ENCODE measurements at places on chromosomes 11 and 22.

DNA sequence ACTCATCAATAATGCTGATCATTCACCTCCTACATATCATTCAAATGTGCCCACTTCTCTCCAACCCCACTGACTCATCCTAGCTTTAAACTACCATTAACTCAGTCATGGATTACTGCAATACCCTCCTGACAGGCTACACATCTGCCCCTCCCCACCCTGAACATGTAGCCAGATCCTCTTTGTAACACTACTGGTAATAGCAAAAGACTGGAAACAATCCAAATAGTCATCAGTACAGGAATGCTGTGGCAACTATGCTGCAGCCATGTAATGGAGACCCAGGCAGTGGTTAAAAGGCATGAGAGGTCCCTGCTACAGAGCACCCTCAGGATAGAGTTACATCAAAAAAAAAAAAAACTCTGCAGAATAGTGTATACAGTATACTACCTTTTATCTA, 16.6 kb downstream of the SLC43A3 start:
- no peak for DNase-seq

- DNase-seq = no peak
These were observed 605.6 kb downstream of the NTM start for GRCh38 chr11:131976021-131976420.

DNA sequence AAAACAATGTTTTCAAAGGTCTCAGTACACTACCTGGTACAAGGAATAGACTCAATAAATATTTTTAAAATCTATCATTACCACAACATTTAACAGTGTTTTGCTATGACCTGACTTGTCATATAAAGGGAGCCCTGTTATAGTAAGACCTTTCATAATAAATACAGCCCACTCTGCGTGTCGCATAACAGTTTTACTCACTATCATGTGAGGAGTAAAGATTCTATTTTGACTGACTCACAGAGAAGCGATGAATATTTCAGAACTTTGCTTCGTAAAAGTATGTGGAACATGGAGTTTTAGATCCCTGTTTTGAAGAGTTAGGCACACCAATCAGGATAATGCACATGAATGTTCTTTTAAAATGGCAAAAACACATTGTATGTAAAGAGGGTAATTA, 531.2 kb downstream of the KCNA4 start:
- no peak for DNase-seq

DNA sequence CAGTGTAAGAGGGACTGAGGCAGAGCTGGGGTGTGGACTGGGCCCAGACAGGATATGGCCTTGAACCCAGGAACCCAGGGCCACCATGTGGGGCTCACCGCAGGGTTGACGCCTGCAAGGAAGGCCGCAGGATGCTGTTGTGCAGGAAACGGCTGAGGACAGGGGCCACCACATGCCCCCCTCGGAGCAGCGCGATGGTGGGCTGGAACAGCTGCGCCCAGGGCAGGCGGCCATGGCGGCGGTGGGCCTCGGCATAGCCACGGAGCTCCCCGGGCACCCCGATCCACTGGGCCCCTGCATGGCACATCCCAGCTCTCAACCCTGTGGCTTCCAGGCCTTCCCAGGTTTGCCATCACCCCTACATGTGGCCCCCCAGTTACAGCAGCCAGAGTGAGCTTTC, 12.2 kb downstream of the GGT5 start:
- DNase-seq = no peak
